ENCODE measurements at places on chromosomes 3 and 15. TPM values are rescaled to one million over a fixed set of nuclear protein-coding genes. Genes with fewer than 3 reads are reported as not detected.

TNK2 gene
- 38.9 TPM for total RNA-seq

DNA sequence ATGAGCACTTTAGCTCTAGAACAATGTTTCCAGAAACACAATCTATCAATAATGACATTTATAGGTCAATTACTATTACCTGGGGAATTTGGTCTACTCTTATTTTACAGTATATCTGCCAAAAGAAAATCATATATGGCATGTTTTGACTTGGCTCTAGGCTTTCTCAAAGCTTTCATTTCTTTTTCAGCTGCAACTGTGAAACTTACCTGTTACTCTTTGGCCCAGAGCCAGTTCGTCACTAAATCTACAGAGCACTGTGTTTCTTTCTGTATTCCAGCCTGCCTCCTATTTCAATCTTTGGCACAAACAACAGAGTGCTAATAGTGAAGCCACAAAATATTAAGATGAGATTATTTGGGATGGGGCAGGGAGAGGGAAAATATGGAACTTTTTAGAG, 76.0 kb downstream of the P2RY1 start:
- H3K27me3 ChIP-seq, result no peaks in the 10 kb centered on the region
- H3K36me3 ChIP-seq, result no peaks in the 10 kb centered on the region
- H3K4me1 ChIP-seq, result peaks cover 19% of the 10 kb centered on the region
- H3K27ac ChIP-seq, result no peak overlapping the region
- H3K4me3 ChIP-seq, result no peak overlapping the region

POLQ gene
- total RNA-seq, result 0.42 TPM

DNA sequence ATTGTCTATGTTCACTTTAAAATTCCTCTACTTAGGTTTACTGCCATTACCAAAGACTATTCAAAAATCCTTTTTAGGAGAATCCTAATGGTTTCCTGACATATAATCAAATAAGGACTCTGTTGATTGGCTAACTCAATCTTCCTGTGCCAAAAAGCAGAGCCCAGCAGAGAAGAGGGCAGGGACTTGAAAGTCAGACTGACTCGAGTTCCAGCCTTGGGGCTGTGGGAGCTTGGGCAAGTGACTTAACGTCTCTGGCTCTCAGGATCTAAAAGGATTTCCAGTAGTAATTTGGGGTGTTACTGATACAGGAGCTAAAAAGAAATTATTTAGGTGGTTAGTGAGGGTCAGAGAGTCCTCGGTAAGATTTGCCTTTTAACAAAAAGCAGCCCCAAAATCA, 10.9 kb downstream of the CCR5 start:
- H3K27me3 ChIP-seq, result no peaks in the 10 kb centered on the region
- no peak for DNase-seq
- H3K27ac ChIP-seq, result no peak overlapping the region
- no peak overlapping the region for H3K4me3 ChIP-seq
- no peaks in the 10 kb centered on the region for H3K36me3 ChIP-seq
- peaks cover 5% of the 10 kb centered on the region for H3K4me1 ChIP-seq

DNA sequence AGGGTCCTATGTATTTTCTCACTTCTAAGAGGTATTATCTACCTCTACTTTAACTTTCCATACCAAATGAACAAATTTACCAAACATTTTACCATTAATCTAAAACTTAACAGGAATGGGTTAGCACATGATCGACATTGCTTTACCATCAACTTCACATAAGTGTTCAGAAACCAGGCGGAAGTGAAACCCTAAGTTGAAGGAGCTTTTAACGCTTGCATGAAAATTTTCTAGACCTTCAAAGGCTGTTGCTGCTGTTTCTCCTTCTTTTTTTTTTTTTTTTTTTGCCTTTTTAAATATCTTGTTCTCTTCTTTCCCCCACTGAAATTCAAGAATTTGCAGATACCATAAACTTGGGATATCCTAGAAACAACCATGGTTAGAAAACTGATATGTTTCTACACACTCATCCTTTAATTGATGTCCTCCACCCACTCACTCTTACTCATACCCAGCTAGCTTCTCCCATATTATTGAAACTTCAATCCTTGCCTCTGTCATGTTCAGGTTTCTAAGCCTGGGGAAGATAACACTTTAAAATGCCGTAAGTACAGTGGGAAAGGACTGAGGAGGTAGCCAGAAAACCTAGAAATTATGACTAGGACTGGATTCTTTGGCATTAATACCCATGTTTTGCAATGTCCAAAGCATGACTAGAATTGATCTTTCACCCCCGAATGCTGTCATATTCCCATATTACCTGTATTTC, 24.7 kb downstream of the MYO5A start:
- no peak overlapping the region for H3K27ac ChIP-seq
- no peaks in the 10 kb centered on the region for H3K4me1 ChIP-seq
- no peaks in the 10 kb centered on the region for H3K36me3 ChIP-seq
- DNase-seq, result no peak
- H3K27me3 ChIP-seq, result no peaks in the 10 kb centered on the region

- no peak overlapping the region for H3K27ac ChIP-seq
- no peaks in the 10 kb centered on the region for H3K27me3 ChIP-seq
- H3K4me1 ChIP-seq, result no peaks in the 10 kb centered on the region
- H3K36me3 ChIP-seq, result no peaks in the 10 kb centered on the region
- no peak overlapping the region for H3K4me3 ChIP-seq
- no peak for DNase-seq
Observed at GRCh38 chr15:26261413-26261812, 398.3 kb upstream of the ATP10A start.

GRCh38 chr3:43423639-43424038, 137.3 kb downstream of the SNRK start:
- peak overlapping the region; percentile 9 for H3K27ac ChIP-seq
- no peak for DNase-seq
- no peaks in the 10 kb centered on the region for H3K27me3 ChIP-seq
- H3K36me3 ChIP-seq, result no peaks in the 10 kb centered on the region
- peaks cover 18% of the 10 kb centered on the region for H3K4me1 ChIP-seq
- no peak overlapping the region for H3K4me3 ChIP-seq

WWTR1 gene
- total RNA-seq, result 243 TPM

- no peak overlapping the region for H3K27ac ChIP-seq
- H3K36me3 ChIP-seq, result no peaks in the 10 kb centered on the region
- no peaks in the 10 kb centered on the region for H3K4me1 ChIP-seq
- no peak overlapping the region for H3K4me3 ChIP-seq
- no peak for DNase-seq
Observed at GRCh38 chr3:155712008-155712407, 32.9 kb downstream of the PLCH1 start.

DNA sequence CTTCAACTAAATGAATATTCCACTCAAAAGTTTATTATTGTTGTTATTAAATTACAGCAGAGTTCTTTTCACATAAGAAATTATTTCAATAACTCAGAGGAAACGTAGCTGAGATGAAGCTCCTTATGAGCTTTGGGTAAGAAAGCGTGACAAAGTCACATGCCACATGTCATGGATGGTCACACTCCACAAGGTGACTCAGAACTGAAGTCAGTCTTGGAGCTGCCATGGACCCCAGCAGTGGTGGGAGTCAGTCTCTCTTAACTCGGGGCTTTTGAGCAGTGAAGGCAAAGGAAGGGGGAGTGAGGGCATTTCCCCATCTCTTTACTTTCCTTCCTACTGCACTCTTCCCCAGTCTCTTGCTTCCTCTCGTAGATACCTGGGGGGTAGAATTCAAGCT, 87.5 kb upstream of the FAM3D start:
- H3K4me3 ChIP-seq, result no peak overlapping the region
- no peak for DNase-seq
- H3K27me3 ChIP-seq, result no peaks in the 10 kb centered on the region
- no peaks in the 10 kb centered on the region for H3K36me3 ChIP-seq
- no peak overlapping the region for H3K27ac ChIP-seq

- H3K36me3 ChIP-seq, result no peaks in the 10 kb centered on the region
- H3K4me3 ChIP-seq, result no peak overlapping the region
- H3K27ac ChIP-seq, result no peak overlapping the region
- DNase-seq, result no peak
- H3K27me3 ChIP-seq, result no peaks in the 10 kb centered on the region
Observed at GRCh38 chr3:143063018-143063417, 56.6 kb upstream of the CHST2 start.

GRCh38 chr3:50410185-50410584, 50.9 kb upstream of the TMEM115 start:
- DNase-seq, result no peak
- no peaks in the 10 kb centered on the region for H3K36me3 ChIP-seq
- no peak overlapping the region for H3K4me3 ChIP-seq
- H3K4me1 ChIP-seq, result no peaks in the 10 kb centered on the region
- H3K27me3 ChIP-seq, result no peaks in the 10 kb centered on the region
- no peak overlapping the region for H3K27ac ChIP-seq

GRCh38 chr15:89101302-89102193, 13.3 kb downstream of the ABHD2 start:
- H3K27ac ChIP-seq, result peak overlapping the region; percentile 93
- DNase-seq, result peak; percentile 68
- H3K4me3 ChIP-seq, result peak overlapping the region; percentile 23

GRCh38 chr15:51240066-51240465, 98.3 kb downstream of the CYP19A1 start:
- H3K27ac ChIP-seq, result no peak overlapping the region
- H3K36me3 ChIP-seq, result no peaks in the 10 kb centered on the region
- no peaks in the 10 kb centered on the region for H3K4me1 ChIP-seq

- no peak overlapping the region for H3K27ac ChIP-seq
- H3K4me3 ChIP-seq, result peak overlapping the region; percentile 81
- H3K27me3 ChIP-seq, result no peaks in the 10 kb centered on the region
- no peak for DNase-seq
Observed at GRCh38 chr15:89749951-89750559, 994 bp downstream of the MESP1 start.

DNA sequence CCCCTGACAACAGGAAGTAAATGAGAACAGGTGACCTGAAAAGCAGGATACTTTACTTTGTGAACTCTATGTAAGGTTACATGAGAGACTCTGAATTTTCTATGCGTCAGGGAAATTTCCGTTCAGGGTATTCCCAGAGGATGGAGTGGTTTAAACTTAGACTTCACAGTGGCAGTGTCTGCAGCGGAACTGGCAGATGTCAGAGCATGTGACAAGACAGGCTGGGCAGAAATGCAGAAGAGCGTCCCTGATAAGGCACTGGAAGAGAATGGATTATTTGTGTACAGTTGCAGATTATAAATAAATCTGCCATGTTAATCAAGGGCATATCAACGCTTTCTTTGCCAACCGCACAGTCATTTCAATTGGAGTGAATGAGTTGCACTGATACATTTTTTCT, 598.4 kb upstream of the ZNF717 start:
- no peaks in the 10 kb centered on the region for H3K4me1 ChIP-seq
- no peak overlapping the region for H3K27ac ChIP-seq
- no peaks in the 10 kb centered on the region for H3K27me3 ChIP-seq
- DNase-seq, result no peak
- no peak overlapping the region for H3K4me3 ChIP-seq

DNA sequence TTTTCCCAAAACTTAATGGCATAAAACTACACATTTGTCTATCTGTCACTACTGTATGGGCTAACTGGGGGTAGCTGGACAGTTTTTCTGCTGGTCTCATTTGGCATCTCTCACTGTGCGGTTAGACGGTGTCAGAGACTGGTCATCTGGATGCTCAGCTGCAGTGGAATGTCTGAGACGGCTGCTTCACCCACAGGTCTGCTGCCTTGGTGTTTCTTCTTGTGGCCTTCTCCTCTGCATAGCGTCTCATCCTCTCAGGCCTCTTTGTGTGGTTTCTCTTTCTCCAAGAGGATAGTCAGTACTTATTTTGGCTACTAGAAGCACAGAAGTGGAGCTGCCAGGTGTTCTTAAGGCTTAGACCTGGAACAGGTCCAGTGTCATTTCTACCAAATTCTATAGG, 35.9 kb upstream of the GOLGA6L9 start:
- H3K4me3 ChIP-seq, result no peak overlapping the region
- no peak overlapping the region for H3K27ac ChIP-seq
- DNase-seq, result no peak

- no peaks in the 10 kb centered on the region for H3K36me3 ChIP-seq
- H3K4me1 ChIP-seq, result peaks cover 7% of the 10 kb centered on the region
- no peak overlapping the region for H3K27ac ChIP-seq
- H3K27me3 ChIP-seq, result no peaks in the 10 kb centered on the region
Observed at GRCh38 chr15:52683580-52683979, 4.4 kb upstream of the ATOSA start.

DNA sequence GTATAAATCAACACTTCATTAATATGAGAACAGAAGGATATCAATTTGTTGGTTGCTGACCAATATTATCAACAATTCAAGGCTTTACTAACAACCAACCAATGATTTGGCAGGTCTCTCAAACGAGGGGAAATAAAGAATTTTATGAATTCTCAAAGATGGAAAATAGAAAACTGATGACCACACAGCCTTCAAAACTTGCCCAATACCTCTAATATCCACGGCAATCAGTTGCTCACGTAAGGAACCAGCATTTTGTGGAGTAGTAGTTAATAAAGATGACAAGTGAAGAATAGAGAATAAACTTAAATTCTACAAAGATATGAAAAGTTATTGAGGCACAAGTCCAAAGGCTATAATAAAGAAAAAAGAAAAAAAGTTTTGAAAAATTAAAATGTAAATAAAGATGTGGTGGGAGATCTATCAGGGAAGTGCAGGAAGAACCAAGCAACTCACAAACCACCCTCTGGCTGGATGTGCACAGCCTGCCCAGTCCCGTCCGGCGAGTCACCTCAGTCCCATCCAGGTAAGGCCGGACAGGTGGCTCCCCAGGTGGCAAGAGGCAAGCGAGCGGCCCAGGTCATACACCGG, 808 bp downstream of the GK5 start:
- peak overlapping the region; percentile 83 for H3K27ac ChIP-seq
- no peak for DNase-seq
- H3K4me3 ChIP-seq, result peak overlapping the region; percentile 98

SQOR gene
- 57.0 TPM for total RNA-seq

DNA sequence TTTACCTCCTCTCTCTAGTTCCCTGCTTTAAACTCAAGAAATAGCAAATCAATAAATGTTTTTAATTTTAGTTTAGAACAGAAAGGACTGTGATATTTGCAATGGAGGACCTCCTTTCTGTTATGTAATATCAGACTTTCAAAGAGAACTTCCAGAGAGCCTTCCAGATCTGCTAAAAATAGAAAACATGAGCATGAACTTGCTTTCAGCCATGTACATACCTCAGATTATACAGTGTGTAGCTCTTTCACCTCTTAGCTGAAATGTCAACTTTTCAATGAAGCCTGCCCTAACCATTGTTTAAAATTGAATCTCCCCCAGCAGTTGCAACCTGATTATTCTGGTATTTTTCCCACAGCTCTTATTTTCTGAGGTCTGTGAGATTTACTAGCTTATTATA, 12.6 kb downstream of the CAPN7 start:
- no peak for DNase-seq
- H3K36me3 ChIP-seq, result peaks cover 41% of the 10 kb centered on the region
- H3K27me3 ChIP-seq, result no peaks in the 10 kb centered on the region
- no peak overlapping the region for H3K4me3 ChIP-seq

KATNBL1 gene
- total RNA-seq, result 93.8 TPM

DNA sequence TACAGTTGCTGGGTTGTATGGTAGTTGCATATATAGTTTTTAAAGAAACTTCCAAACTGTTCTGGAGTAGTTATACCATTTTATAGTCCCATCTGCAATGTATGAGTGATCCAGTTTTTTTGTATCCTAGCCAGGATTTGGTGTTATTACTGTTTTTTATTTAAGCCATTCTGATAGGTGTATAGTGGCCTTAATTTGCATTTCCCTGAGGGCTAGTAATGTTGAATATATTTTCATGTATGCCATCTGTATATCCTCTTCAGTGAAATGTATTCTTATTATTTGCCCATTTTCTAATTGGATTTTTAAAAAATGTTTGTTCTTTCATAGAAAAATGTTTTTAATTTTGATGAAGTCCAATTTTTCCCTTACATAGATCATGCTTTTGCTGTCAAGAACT, 29.2 kb downstream of the PXK start:
- H3K36me3 ChIP-seq, result no peaks in the 10 kb centered on the region
- no peak overlapping the region for H3K4me3 ChIP-seq
- H3K27me3 ChIP-seq, result no peaks in the 10 kb centered on the region
- H3K4me1 ChIP-seq, result no peaks in the 10 kb centered on the region
- no peak for DNase-seq
- no peak overlapping the region for H3K27ac ChIP-seq
